ENCODE measurements at places on chromosomes 2 and 18. TPM values are rescaled to one million over a fixed set of nuclear protein-coding genes. Genes with fewer than 3 reads are reported as not detected.

ITPRID2 gene
- 41.0 TPM for total RNA-seq

TUBA4B gene
- total RNA-seq: not detected

RESP18 gene
- total RNA-seq: not detected

SIX3 gene
- not detected for total RNA-seq

GALNT3 gene
- total RNA-seq: 5.3 TPM

RAB10 gene
- total RNA-seq: 162 TPM

DLGAP1 gene
- total RNA-seq: 80.2 TPM
